Stromal cell of bone marrow (primary cell): ENCODE measurements at places on chromosomes 7 and 10.

GRCh38 chr10:129792864-129793263 lies 171.2 kb downstream of the EBF3 start:
- DNase-seq, result no peak

DNA sequence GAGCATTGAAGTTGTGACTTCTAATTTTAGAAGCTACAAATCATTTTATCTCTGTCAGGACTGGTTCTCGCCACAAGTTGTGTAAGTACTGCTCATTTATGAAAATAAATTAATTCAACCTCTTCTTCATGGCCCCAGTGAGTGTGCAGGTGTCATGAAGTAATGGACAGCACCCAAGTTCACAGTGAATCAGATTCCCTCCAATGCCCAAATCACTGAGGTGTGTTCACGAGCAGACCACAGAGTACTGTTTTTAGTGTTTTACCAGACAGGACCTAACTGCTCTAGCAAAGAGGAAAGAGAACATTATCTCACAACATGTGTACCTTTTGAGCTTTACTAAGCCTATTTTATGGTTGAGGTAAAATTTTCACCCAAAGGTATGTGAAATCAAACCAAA lies 980.0 kb downstream of the CNTNAP2 start:
- DNase-seq, result no peak

DNA sequence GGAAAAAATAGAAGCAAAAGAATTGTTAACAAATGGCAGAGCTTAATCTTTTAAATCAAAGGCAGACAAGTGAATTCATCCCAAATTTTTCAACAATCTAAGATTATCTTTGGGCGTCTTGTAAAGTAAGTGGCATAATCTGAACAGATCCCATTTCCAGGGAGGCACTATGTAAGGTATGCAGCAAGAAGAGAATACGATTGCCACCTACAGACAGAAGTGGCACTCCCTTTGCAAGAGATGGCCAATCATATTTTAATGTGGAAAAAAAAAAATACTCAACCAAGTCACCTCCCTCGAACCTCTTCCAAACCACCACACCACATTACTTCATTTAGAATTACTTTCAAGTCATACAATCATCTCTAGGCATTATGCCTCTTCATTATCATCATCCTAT lies 4.0 kb downstream of the GFRA1 start:
- DNase-seq, result no peak

- no peak for DNase-seq
These were observed 18.8 kb upstream of the MDFIC start for GRCh38 chr7:114903131-114903530.

DNA sequence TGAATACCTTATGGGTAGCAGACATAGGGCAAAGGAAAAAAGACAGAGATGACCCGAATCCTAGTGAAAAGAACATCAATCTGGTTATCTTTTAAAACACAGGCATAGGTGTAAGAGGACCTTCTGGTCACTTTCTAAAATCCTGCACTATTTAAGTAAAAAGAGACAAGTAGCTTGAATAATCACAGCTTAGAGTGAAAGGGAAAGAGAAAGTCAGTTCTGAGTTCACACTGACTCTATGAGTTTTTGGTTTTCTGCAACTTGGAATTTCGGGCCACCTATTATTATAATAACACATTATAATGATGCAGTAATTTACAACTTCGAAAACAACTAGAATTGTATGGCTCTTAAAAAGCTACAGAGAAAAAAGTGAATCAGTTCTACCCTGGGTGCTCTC lies 247.8 kb downstream of the DOCK4 start:
- DNase-seq, result no peak

DNA sequence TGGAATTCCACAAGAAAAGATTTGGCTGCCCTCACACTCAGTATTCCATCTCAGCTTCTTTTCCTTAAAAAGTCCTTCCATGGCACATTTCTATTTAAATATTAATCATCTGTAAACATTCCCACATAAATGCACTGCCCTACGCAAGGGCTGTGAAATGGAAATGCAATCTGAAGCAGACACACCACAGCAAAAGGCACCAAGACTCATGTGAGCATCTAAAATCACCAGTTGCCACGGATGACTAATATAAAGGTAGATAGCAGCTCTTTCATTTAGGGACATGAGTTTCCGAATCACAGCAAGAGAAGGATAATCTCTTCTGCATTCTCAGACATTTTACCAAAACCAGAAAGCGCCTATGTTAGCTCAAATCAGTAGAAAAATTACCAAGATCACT lies 31.6 kb downstream of the COA1 start:
- DNase-seq, result no peak

GRCh38 chr10:133411523-133412380 lies 12.7 kb downstream of the SPRN start:
- no peak for DNase-seq

DNA sequence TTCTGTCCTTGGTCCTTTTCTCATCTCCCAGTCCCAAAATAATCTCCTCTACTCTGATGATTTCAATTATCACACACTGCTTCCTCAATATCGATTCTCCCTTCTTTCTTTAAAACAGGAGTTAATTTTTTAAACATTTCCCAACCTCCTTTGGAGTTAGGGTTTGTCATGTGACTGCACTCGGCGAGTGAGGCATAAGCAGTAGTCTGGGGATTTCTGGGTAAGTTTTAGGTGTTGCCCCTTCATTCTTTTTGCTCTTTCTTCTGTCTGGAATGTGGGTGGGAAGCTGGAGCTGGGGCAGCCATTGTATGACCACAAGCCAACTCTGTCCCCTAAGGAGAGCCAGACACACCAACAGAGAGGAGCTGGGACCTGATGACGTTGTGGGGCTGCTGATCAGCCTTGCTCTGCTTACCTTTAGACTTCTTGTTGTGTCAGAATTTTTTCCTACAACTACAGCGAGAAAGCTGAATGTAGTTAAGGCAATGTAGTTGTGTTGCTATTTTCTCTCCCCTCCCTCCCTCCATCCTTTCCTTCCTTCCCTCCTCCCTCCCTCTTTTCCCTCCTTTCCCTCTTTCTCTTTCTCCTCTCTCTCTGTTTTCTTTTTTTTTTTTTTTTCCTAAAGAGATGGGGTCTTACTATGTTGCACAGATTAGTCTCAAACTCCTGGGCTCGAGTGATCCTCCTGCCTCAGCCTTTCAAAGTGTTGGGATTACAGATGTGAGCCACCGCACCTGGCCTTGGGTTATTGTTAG lies 6.5 kb upstream of the TSPAN14 start:
- DNase-seq, result no peak

GRCh38 chr7:32093415-32094408 lies 23.5 kb upstream of the PDE1C start:
- peak; percentile 93 for DNase-seq

- DNase-seq, result no peak
These were observed 123.5 kb upstream of the SHH start for GRCh38 chr7:155935726-155936125.

DNA sequence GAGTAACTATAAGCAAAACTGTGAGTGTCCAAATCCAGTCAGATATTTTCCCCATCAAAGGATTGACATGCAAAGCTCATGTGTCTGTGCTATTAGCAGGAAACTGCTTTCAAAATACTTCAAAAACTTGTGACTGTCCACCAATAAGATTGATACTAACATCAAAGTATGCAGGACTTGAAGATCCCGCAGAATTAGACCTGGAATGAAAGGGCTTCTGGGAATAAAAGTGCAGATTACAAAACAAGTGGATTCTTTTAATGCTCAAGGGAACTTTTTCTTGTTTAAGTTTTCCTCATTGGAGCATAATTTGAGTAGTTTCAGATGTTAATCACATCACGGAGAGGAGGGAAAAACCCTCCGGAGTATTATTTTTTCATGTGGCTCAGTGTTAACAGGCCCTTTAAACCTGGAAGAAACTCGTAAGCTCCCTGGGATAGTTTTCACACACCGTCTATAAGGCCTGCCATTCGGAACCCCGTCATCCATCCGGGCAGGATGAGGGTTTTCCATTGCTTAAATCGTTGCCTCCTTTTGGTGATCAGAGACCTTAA lies 33.9 kb upstream of the MKX start:
- peak; percentile 15 for DNase-seq

- no peak for DNase-seq
These were observed 65.6 kb downstream of the MKI67 start for GRCh38 chr10:128060341-128061250.

DNA sequence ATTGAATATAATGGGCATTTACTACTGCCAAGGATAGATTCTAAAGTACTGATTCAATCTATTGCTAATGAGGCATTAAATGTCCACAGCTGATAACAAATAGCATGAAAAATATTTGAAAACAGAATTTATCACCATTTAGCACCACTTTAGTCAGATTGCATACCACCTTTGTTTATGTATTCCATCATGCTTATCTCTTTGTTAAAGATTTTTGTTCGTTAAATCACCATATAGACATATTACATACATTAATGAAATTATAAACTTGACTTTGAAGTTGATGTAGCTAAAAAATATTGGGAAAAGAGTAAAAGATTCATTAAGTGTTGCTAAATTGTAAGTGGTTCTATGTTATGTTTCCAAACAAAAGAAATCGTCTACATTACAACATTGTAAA lies 252.8 kb upstream of the LRRTM3 start:
- DNase-seq, result no peak

- no peak for DNase-seq
These were observed 520.2 kb downstream of the PTPRN2 start for GRCh38 chr7:158067219-158067930.

DNA sequence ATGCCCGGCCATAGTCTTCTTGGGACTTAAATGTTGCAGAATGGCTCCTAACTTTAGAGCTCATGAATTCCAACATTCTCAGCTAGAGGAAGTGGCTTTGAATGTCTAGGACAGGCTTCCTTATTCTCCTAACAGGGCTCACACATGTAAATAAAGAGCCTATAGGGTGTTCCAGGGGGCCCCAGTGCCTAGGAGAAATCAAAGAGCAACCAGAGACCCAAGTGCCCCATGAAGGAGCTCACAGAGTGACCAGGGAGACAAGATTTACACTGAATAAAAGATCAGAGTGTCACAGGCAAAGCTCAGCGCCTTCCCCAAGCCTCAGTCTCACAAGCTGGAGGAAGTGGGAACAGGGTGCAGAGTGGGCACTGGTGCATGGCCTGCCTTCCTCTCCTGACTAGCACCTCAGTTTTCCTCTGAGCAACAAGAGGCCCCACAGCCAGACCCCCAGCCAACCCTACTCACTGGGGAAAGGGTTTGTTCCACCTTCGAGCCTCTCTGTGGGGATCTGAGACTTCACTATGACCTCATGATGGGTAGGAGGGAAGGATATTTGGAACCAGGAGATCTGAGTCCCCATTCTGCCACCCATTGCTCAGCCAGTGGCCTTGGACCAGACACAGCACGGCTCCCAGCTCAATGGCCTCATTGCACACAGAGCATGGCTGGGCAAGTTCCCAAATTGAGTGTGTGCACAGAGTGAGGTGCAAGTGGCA lies 16.0 kb downstream of the TMEM273 start:
- no peak for DNase-seq

DNA sequence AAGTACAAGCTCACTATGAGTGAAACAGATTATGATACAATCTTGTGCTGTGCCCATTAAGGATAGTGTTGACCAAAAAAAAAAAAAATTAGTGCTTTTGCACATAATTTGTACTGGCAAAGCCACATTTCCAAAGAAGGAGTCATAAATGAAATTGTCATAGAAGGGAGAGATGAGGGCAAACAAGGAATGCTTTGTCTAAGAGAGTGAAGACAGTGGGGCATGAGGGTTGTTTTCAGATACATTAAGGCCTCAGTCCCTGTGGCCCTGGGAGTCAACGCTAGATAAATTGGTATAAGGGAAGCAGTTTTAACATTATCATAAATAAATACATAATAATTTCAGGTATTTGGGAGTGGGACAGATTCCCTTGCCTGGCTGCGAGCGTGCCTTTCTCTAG lies 267.5 kb upstream of the PRKCQ start:
- DNase-seq, result no peak

DNA sequence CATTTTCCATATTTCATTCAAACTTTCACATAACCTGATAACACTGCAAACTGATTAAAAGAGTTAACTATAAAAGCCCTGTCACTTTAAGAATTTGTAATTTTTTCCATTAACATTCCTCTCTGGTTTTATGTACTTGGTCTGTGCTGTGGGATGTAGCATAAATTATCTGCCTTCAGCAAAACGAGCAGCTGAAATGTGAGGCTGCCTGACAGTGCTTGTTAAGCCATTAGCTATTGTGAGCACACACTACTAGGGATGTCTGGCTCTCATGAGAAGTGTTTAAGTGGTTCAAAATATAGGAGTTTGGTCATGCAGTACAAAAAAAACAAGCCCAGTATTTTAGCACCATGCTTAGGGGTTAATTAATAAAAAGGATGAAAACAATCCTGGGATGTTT lies 63.0 kb downstream of the HOXA1 start:
- no peak for DNase-seq

DNA sequence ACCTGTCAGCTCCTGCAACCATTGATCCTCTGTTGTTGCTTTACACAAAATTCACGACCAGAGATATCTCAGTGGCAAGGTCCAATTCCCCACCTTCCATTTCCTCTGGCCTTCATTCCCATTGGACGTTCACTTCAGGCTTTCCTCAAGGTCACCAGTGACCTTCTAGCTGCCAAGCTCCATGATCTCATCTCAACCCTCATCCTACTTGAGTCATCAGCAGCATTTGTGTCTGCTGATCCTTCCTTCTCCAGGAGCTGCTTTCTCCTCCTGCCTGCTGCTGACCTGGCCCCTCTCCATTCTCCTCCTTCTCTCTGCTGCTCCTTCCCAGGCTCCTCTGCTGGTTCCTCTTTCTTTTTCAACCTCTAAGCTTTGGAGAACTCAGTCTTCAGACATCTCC lies 66.2 kb upstream of the C10orf90 start:
- DNase-seq, result peak; percentile 58
